Dorsolateral prefrontal cortex (tissue), 122 donors: ENCODE measurements at places on chromosomes 2 and 18. TPM values are rescaled to one million over a fixed set of nuclear protein-coding genes. Genes with fewer than 3 reads are reported as not detected.

GNAL gene
- total RNA-seq = 30.5 TPM

DSG1 gene
- 0.79 TPM for total RNA-seq

FOXD4L1 gene
- total RNA-seq = 1.2 TPM

UPP2 gene
- total RNA-seq = 6.2 TPM

NTSR2 gene
- 15.1 TPM for total RNA-seq

ERMN gene
- 194 TPM for total RNA-seq

TGIF1 gene
- total RNA-seq = 6.6 TPM

SRD5A2 gene
- total RNA-seq = not detected

MYO7B gene
- 1.1 TPM for total RNA-seq

PECR gene
- 14.8 TPM for total RNA-seq

EGR4 gene
- 4.1 TPM for total RNA-seq

CTLA4 gene
- not detected for total RNA-seq

HIBCH gene
- 60.3 TPM for total RNA-seq

ITM2C gene
- 565 TPM for total RNA-seq

REG3A gene
- not detected for total RNA-seq

CCDC148 gene
- total RNA-seq = 8.9 TPM

ANKRD30BL gene
- 20.5 TPM for total RNA-seq

CETN1 gene
- not detected for total RNA-seq

INHA gene
- 1.4 TPM for total RNA-seq

SULT1C2 gene
- 0.44 TPM for total RNA-seq

PARD3B gene
- 32.1 TPM for total RNA-seq

CHRNG gene
- total RNA-seq = not detected

LDLRAD4 gene
- total RNA-seq = 129 TPM

FEV gene
- total RNA-seq = not detected
